ENCODE measurements at places on chromosomes 6 and 20.

DNA sequence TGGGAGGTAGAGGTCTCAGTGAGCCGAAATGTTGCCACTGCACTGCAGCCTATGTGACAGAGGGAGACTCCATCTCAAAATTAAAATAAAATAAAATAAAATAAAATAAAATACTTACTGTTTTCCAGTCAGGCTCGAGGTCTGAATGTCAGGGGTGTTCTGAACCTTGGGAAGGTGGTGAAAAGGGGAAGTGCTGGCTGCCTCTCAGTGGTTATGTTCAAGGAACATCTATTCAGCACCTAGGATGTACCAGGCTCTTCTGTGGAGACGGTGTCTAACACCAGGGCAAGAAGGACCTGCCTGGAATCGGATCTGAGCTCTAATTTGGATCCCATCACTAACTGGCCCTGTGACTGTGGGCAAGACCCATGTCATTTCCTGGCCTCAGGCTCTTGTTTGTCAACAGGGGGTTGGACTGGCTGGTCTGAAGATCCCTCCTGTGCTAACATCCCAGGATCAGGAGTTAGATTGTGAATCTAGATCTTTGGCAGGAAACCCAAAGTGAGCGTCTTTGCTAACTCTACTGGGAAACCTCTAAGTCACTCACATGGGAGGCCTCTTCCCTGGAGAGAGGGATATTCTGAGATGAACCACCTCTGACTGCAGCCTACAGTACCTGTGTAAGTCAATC lies 63.4 kb upstream of the SIRPG start:
- DNase-seq, result no peak

DNA sequence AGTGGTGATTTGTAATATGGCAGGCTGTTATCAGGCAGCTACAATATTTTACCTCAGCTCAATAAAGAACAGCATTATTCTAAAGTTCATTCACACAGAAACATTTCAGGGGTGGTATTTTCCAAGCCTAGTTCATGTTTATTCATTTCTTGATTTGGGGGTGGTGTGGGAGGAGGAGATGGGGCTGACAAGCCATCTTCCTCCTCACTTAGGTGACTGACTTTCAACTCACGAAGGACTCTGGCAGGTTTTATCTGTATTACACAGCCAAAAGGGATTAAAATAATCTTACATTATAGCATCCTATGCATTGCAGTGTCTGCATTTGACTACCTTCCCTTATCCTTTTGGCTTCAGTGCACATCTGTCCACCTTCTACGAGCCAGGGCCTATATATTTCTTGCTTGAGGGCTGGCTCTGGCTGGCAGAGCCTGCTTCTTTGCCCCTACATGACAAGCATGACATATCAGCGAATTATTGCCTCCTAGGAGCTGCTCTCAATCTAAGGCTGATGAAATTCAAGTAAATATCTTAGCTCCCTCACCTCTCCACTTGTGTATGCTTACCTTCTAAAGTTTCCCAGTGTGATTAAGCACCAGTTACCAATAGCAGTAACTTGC lies 20.0 kb downstream of the KHDRBS2 start:
- no peak for DNase-seq

DNA sequence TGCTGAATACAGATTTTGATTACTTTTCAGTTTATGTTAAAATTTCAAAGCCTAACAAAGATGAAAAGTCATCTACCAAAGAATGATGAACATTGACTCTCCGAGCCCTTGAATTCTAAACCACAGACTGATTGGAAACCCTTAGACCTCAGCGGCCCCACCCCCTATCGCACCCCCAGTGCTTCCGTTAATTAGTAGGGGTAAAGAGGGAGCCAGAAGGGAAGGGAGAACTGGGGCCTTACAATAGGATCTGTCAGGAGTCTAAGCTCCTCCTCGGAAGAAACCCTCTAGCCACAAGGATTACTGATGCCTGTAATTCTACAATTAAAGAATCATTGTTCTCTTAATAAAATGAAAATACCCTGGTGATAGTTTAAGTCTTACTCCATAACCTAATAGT lies 79.7 kb upstream of the JARID2 start:
- no peak for DNase-seq

- no peak for DNase-seq
Measured at GRCh38 chr6:70412252-70413113, 825 bp upstream of the FAM135A start.

GRCh38 chr6:95768539-95768938 lies 191.2 kb downstream of the MANEA start:
- DNase-seq, result no peak

GRCh38 chr6:39059496-39060310 lies 11.1 kb downstream of the GLP1R start:
- no peak for DNase-seq

DNA sequence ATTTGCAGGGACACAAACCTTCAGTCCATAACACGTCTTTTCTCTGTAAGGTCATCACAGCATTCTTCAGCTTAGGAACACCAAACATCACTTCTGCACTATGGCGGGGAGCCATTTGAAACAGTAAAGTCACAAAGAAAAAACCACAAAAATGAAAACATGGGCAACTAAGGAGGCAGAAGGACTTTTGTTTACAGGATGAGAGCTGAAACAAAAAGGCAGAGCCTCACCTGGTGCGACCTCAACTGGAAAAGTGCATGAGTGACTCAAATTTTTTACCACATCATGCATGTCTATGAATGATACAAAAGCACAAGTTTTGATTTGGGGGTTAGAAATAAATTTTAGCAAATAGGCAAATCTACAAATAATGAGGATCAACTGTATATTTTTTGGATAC lies 68.2 kb upstream of the TNFAIP3 start:
- no peak for DNase-seq

- no peak for DNase-seq
Measured at GRCh38 chr20:61912665-61913422, 152.8 kb downstream of the TAF4 start.

- DNase-seq, result no peak
Measured at GRCh38 chr6:15294504-15294903, 48.6 kb downstream of the JARID2 start.

DNA sequence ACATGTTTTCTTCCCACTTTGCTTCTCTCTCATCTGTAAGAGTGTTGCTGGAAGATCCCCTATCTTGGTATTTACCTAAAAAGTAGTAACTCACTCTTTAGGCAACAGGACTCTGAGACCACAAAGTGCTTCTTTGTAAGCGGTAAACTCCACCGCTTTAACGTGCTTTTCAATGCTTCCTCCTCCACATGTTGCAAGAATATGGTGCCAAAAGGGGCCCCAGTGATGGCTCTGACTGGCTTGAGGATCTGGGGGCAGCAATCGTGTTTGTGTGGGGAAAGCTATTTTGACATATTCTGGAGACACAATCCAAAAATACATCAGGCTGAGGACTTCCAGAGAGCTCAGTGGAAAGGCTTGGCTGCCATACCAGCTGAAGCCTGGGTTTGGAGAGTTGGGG lies 12.4 kb upstream of the CPNE5 start:
- DNase-seq, result no peak
